Spinal cord (tissue), 10 donors: ENCODE measurements at places on chromosomes 16 and 17. TPM values are rescaled to one million over a fixed set of nuclear protein-coding genes. Genes with fewer than 3 reads are reported as not detected.

The SLC12A3 gene
- 0.11 TPM for total RNA-seq

The CIITA gene
- 1.2 TPM for total RNA-seq

- DNase-seq = no peak
These were observed 27.2 kb downstream of the HASPIN start for GRCh38 chr17:3750926-3751325.

DNA sequence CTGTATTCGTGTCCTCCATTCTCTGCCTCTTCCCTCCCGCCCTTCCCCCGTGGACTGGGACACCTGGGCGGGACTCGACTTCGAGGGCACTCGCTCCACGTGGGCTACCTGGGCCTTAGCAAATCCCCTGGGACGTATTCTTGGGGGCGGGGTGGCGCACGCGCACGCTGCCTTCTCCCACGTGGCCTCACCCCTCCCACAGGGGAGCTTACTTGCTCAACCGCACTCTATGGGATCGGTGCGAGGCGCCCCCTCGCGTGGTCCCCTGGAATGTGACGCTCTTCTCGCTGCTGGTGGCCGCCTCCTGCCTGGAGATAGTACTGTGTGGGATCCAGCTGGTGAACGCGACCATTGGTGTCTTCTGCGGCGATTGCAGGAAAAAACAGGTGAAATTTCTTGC is 3.5 kb downstream of the VMO1 start:
- DNase-seq = no peak

DNA sequence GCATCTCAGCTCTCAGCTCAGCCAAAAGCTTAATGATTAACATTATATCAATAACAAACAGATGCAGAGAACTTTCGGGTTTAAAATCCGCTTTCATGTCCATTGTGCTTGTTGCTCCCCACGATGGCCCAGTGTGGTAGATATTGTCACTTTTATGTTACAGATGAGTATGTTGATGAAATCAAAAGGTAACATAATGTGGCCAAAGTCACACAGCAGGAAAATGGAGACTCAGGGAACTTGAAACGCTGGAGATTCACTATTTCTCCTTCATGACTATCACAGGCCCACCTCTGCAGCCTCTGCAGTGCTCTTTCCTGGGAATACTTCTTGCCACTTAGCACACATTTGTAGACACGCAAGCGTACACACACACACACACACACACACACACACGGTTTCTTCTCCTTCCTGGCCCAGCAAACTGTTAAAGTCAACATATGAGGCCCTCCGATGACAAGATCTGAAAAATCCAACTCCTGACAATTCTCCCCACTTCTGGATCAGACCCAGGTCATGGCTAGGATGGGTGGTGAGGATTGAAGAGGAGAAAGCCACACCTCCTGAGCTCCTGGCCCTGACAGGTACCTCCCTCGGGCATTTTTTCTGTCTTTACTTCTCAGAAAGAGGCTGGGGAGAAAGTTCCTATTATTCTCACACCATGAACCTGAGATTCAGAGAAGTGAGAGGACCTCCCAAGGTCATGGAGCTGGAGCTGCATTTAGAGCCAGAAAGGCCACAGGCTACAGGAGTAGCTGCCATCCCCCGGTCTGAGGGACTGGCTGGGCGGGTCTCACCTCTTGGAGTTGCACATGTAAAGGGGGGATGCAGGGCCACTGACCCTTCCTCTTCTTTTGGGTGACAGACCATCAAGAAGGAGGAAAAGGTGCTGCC is 9.7 kb downstream of the DRC7 start:
- DNase-seq = no peak

- no peak for DNase-seq
These were observed 478.2 kb upstream of the CDH11 start for GRCh38 chr16:65600046-65600445.

DNA sequence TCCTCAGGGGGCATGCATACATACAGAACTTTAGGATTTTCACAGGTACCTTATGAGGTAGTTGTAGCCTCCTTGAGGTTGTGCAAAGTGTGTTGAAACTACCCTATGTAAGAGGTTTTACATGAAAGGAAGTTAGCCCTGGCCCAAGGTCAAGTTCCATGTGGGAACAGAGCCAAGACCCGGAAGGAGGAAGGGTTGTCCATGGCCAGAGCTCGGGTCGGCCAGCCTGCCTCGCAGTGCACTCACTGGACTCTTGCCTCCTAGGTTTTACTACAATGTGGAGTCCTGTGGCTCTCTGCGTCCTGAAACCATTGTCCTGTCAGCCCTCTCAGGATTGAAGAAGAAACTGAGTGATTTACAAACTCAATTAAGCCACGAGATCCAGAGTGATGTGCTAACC is 8.2 kb downstream of the POLR2C start:
- DNase-seq = no peak

DNA sequence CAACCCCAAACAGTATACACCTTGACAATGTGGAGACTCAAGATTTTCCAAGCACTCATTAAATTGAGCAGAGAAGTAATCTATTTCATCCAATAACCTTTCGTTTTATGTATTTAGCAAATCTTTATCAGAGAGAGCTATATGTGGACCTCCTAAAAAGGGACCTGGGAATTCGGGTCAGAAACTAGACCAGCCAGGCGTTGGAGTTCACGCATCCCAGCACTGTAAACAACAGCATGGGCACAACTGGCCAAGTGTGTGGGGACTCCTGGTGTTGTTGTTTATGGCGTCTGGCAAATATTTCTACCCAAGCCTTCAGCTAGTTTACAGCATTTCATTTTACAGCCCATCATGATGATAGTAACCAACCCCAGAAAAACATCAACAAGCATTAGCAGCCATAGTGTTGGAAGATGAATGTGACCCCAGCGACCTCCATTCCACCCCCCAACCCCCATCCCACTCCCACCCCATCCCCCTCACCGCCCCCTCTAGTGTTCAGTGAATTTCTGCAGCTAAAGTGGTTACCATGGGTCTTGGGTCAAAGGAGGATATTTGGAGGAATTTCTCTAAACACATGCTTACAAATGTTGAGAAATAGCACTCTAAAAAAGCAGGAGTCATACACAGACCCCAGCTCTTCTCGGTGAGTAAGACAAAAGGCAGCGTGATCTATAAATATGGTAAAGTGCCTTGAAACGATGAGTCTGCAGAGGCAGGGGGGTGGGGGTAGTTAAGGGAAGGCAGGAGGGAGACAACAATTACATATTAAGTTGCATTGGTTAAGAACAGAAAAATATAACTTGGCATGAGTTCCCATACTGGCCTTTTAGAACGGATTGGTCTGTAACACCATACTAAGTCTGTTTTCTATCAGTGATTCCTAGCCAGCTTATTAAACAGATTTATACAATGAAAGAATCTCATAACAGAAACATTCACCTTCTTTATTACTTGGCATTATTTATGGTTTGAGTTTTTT is 91.4 kb upstream of the TBX2 start:
- DNase-seq = no peak
